ENCODE measurements at places on chromosomes 5 and 9.
A peak's percentile ranks its signal among the peaks of the same experiment; 100 is the strongest.

GRCh38 chr5:140172483-140172882, 2.5 kb upstream of the CYSTM1 start:
- no peak for DNase-seq

DNA sequence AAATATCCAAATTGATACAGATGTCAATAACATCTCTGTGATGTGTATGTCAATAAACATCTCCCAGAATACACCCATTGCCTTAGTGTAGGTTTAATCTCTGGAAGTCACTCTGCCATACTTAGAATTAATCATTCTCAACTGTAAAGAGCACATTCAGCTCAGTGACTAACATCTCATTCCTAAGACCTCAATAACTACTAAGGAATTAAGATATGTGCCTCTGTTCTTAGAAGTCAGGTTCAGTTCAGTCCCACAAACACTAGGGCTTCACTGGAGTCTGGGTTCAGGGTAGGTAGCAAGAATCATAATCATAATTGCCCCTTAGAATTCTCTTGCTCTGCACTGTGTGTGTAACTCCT, 31.7 kb downstream of the UGCG start:
- peak; percentile 23 for DNase-seq

DNA sequence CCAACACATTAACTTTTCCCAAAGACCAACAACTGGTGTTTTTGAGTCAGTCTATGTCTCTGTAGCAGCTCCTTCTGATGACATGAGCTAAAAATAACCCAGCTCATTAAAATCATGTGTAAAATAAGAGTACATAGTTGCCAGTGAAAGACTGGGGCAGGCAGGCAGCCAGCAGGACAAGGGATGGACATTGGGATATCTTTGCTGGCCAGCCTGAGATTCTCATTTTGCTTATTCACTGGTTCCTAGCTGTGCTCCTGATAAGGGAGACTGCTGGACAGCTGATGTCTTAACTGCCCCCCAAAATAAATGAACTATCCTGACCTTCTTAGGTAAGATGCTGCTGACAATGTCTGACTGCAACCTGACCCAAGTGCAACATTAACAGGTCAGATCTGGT, 33.9 kb downstream of the EPB41L4B start:
- DNase-seq = no peak

- peak; percentile 47 for DNase-seq
Observed at GRCh38 chr9:81855538-81855937, 72.7 kb upstream of the SPATA31D4 start.

GRCh38 chr9:134939080-134939733, 21.5 kb upstream of the FCN1 start:
- no peak for DNase-seq
